ENCODE measurements at places on chromosomes 16 and 17.

DNA sequence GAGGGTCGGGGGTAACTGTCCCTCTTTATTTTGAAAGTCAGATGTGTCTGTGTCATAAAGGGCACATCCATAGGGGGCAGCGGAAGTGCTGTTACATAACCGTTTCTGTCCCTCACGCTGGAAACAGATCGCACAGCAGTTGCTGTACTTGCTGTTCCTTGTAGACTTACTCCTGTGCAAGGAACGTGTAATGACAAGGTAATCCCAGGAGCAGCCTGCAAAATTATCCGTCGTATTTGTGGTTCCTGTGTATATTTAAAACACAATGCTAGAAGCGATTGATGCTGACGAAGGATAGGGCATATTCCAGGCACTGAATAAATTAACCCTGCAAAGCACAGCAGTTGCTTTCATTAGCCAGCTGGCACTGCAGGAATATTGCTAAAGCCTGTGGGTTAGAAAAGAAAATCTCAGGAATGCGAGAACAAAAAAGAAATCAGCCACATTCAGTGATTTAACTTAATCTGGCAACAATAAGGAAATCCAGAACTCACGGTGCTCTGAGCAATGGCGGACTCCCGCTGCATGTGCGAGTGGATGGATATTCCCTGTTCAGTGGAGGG is 76.2 kb downstream of the SPECC1 start:
- no peak for DNase-seq

DNA sequence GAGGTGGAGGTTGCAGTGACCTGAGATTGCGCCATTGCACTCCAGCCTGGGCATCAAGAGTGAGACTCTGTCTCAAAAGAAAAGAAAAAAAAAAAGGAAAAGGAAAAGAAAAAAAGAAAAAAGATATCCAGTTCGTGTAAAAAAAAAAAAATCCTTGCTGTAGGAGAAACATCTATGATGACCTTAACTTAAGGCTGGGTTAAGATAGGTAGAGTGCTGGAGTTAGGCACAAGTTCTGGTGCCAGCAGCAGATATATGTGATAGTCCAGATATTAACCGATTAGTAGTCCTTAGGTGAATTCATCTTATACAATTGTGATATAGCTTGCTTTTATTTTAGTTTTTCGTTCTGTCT is 17.2 kb downstream of the PSMD11 start:
- no peak for DNase-seq

DNA sequence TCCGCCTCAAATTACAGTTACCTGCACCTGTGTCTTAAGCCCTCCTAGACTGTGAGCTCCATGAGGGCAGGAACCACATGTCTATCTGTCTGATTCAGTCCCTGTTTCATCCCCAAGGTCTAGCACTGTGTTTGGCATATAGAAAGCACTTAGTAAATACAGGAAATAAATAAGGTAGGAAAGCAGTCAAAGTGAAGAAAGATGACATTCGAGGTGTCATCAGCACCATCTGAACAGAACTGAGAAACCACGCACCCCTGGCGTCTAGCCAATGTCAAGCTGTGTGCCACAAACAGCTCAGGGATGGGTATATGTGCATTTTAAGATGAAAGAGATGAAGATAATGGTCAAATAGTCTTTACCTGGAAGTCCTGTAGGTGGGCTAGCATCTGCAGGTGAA is 79.6 kb upstream of the ATP2A3 start:
- no peak for DNase-seq

GRCh38 chr16:47667956-47668355 is 206.8 kb downstream of the PHKB start:
- no peak for DNase-seq

DNA sequence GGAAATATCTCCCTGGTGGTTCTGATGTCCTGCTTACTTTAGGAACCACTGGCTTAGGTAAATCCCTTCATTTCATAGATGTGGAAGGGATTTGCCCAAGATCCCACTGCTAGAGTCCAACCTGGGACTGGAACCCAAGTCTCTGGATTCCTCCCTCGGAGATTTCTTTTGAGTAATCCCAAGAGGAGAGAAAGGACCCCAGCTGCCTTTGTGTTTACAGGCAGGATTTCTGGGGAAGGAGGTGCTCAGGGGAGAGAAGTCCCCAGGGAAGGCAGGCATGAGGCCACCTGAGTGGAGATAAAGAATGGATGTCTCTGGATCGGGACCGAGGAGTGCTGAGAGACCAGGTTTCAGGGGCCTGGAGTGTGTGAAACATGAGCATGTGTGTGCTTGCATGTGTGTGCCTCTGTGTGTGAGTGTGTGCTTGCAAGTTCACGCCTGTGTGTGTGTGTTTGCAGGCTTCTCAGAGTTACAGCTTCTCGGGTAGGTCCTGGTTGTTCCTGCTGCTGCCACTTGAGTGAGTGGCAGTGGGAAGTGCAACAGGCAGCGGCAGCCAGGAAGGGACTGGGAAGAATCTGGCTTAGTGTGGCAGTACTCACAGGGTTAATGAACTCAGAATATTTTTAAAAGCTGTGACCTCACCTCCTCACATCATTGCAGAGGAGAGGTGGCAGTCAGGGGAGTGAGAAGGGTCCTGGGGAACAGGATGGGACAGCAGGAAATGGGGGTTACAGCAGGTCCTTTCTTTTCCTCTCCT is 2.2 kb downstream of the KCNH6 start:
- no peak for DNase-seq

- no peak for DNase-seq
Observed at GRCh38 chr17:33889040-33889439, 366.0 kb upstream of the CCL2 start.

GRCh38 chr17:75094871-75095399 is 7.2 kb downstream of the SLC16A5 start:
- DNase-seq: no peak

GRCh38 chr17:20926532-20926931 is 116.3 kb downstream of the USP22 start:
- no peak for DNase-seq

Measured in GM13977 (cell line).